CD4-positive, alpha-beta T cell (primary cell): ENCODE measurements at places on chromosomes 2 and 18. TPM values are rescaled to one million over a fixed set of nuclear protein-coding genes. Genes with fewer than 3 reads are reported as not detected.

PSMA8 gene
- 0.27 TPM for total RNA-seq

MAT2A gene
- total RNA-seq, result 121 TPM

XDH gene
- not detected for total RNA-seq

VWA3B gene
- not detected for total RNA-seq

IL1R2 gene
- 0.31 TPM for total RNA-seq

DNA sequence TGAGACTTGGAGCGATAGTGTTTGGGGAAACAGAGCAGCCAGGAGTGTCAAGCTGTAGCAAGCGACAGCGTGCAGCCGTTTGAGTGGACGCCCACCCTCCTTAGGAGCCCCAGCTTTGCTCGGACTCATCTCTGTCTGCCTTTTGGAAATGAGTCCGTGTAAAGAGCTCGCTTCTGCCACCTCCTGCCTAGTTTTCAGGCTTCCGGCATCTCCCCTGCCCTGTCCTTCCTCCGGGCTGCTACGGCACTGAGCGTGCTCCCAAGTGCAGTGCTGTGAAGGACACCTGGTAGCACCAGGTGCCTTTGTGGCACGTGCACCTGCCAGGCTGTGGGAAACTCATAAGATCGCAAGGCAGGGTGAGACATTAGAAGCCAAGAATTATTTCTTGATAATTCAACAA lies 117.1 kb downstream of the RNF144A start:
- no peak for DNase-seq

DNA sequence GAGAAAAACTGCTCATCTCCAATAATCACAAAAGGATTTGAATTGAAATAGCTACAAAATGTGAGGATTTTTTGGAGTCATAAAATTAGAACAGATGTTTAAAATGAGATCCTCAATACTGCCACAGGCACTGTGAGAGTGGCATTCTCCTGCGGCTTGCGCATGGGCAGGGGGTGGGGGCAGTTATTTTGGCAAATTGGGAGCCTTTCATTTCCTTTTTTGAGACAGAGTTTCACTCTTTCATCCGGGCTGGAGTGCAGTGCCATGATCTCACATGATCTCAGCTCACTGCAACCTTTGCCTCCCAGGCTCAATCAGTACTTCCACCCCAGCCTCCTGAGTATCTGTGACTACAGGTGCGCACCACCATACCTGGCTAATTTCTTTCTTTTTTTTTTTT lies 42.4 kb downstream of the POMC start:
- DNase-seq, result no peak

GRCh38 chr2:134621939-134622705 lies 96.7 kb downstream of the TMEM163 start:
- DNase-seq, result no peak

GRCh38 chr2:156325688-156326525 lies 6.6 kb downstream of the NR4A2 start:
- DNase-seq, result no peak

DNA sequence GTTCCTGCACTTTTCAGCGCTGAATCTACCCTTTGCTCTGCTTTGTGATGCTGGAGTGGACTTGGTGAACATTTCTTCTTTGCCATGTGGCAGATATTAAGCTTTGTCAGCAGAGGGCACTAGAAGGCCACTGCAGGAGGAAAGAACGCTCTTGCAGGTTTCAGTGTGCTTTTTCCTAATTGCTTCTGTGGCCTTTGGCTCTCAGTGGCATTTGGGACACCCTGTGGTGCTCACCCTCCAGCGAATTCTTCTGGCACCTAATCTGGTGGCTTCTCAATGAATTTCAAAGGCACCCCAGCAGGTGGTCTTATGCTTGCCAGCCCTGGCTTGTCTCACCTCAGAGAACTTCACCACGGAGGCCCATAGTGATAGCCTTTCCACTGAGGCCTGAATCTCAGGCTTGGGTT lies 146.7 kb downstream of the MYO3B start:
- peak; percentile 2 for DNase-seq

DNA sequence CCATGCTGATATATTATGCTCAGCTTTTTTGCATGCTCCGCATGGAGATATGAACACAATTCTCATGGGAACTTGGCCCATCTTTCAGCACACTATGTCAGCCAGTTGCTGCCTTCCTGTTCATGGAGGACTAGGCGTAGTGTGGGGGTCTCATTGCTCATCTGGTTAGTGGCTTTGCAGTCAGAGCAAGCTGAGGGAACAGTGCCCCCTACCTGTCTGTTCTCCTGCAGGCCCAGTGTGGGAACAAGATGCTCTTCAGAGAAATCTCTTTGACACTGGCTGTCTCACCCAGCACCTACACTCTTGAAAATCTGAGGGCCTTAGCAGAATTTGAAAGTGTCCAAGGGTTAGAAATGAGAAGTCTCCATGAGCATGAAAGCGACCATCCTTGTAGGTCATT lies 47.1 kb downstream of the SPTBN1 start:
- peak; percentile 6 for DNase-seq

DNA sequence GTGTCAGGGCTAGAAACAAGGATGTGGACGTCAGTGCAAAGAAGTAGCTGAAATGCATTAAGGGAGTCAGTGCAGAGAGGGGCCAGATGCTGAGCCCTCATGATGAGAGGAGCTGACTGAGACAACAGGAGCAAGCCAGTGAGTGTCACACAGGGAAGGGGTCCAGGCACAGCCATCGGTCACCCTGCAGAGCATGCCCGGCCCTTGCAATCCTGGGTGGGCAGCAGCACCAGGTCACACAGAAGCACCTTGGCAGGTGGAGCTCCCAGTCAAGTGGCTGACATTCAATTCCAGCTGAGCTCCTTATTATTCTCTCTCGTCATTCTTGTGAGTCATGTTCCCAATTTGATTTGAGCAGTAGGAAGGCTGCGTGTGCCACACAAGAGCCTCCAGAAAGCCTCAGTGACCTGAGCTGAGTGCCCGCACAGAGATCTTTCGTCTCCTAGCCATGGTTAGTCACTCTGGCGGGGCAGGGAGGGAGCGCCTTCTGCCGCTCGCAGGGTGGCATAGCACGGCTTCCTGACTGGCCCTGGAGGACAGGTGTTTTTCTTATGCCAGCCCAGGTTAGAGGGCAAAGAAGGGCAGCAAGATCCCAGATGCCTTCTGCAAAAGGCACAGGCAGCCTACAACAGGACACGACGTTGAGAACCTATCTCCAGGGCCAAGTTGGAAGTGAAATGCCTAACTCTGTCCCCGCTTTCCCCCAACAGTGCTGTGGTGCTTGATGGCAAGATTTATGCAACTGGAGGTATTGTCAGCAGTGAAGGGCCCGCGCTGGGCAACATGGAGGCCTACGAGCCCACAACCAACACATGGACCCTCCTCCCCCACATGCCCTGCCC lies 220.9 kb downstream of the ATAD2B start:
- no peak for DNase-seq

DNA sequence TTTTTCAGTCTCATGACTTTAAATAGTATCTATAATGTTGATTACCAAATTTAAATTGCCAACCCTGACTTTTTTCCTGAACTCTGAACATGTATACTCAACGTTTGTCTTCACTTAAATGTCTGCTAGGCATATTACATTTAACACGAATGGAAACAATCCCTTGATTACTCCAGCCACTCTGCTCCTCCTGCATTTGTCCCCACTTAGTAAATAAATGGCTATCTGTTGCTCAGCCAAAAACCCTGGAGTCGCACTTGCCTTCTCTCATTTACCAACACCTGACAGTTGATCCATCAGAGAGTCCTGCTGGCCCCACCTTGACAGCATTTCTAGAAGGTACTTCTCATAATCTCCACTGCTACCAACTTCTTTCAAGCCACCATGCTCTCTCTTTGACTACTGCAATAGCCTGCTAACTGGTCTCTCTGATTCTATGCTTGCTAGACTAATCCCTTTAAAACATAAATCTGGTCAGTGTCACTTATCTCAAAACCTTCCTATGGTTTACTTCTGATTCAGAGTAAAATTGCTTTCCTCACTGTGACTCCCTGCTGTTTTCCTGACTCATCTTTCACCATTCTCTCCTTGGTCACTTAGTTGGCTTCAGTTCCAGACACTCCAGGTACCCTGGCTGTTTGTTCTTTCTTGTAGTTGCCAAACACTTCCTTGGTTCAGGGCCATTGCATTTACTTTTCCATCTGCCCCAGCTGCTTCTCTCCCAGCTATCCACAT lies 31.9 kb downstream of the SPAG16 start:
- no peak for DNase-seq

DNA sequence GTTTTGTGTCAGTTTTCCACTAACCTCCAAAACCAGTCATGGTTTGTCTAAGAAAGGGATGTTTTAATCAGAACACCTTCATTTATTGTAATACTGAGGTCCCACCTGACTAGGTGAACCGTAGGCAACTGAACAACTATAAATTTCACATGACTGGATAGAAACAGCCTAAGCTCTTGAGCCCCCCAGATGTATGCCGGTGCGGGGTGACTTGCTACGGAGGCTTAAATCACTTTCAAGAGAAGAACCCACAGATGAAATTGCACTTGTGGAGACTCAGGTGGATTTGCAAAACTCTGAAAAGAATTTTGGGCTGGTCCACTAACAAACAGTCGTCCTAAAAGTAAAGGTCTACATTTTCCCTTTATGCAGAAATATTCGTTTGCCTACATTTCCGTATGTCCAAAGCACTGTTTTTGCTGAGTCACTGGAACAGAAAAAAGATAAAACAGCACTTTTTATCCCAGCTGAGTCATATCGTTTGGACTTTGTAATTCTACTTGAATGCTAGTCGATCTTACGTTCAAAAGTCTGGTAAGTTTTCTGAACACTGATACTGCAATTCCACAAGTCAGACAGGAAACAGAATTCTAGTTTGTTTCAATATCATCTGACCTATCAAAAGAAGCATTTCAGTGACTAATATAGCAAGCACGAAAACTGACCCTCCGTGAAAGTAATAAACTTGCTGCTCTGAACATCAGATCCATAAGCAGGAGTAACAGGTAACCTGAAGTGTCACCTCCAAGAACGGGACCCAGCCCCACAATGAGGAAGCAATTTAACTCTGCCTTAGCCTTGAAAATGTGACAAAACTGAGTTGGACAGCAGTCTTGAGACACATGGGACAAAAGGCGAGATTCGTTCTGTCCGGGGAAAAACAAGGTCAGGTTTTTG lies 18.1 kb downstream of the ZNF516 start:
- no peak for DNase-seq

- DNase-seq, result no peak
Measured at GRCh38 chr18:32308493-32309120, 118.8 kb downstream of the MEP1B start.

DNA sequence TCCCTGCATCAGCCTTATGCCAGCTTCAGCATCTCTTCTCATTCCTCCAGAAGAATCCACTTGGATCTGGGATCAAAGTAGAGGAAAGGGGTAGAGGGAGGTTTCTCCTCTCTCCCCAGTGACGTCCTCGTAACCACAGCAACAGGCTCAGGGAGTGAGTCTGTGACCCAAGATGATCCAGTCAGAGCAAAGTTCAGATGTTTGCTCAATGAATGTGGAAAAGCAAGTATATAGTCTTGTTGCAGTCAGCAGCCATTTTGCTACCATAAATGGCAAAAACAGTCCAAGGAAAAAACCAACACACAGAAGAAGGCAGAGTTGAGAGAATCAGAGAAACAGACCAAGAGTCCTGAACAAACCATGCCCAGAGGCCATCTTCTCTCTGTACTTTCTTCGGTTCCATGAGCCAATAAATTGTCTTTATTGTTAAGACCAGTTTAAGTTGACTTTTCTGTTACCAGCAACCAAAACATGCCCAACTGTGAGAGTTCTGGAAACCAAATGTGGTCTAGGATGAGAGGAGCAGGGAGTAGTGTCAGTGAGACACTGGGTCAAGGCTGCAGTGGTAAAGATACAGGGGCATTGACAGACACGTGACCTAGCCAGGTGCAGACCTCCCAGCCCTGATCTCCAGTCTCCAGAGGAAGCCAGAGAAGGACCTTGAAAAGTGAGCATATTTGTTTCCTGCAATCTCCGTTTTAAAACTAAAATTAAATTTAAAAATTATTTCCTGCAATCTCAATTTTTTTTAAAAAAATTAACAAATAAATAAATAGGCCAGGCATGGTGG lies 3.2 kb upstream of the CXCR1 start:
- no peak for DNase-seq

- no peak for DNase-seq
Measured at GRCh38 chr2:133192028-133192427, 376.2 kb downstream of the NCKAP5 start.

DNA sequence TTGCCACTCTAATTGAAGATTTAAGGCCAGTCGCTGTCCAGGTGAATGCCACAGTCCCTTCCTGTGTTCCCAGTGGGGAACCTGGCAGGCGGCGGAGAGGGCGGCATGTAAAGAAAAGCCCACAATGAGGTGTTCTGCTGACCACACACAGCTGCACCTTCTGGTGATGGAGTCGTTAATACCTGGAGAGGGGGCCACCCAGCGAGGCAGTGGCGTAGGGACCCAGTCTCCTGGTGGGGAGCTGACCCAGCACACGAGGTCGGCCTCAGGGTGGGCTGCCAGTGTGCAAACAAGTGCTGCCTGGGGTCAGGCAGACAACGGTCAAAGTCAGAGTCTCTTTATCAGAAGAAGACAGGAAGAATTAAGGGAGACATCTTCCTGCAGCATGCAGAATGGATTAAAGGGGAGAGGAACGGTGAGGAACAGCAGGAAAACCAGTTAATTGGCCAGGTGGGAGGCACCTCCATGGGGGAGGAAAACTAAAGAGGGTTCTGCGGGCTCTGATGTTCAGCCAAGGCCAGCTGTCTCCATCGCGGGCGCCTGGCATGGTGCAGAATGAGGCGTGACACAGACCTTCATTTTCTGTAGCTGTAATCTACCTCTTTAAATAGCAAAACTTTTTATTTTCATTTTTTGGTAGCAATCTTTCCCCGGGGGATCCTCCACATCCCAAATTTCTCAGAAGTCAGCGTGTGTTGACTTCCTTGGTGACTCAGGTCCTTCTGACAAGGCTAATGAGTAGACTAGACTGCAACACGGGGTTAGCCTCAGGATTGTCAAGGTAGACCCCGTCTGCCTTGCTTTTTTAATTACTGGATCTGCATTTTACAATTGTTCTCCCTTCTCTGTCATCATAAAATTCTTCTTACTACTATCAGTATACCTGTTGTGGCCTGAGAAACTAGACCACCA lies 78.3 kb downstream of the SMAD7 start:
- no peak for DNase-seq

GRCh38 chr2:218375212-218375611 lies 6.9 kb upstream of the SLC11A1 start:
- DNase-seq, result no peak

- DNase-seq, result no peak
Measured at GRCh38 chr2:165469417-165469816, at the start of gene CSRNP3. Gene CSRNP3 (plus strand): TSS chr2:165469698. CDS start chr2:165595066, 125,368 bp downstream.

GRCh38 chr18:63105636-63106316 lies 213.8 kb downstream of the BCL2 start:
- DNase-seq, result no peak
